CD8-positive, alpha-beta memory T cell (primary cell): ENCODE measurements at places on chromosomes 1 and 21.

GRCh38 chr21:25409978-25410377 is 197.3 kb downstream of the MRPL39 start:
- no peaks in the 10 kb centered on the region for H3K36me3 ChIP-seq
- H3K4me3 ChIP-seq: no peak overlapping the region
- H3K27me3 ChIP-seq: no peaks in the 10 kb centered on the region
- no peaks in the 10 kb centered on the region for H3K4me1 ChIP-seq

- H3K4me3 ChIP-seq: no peak overlapping the region
- H3K27ac ChIP-seq: peak overlapping the region; percentile 35
- DNase-seq: no peak
Observed at GRCh38 chr1:42940851-42941639, 17.6 kb downstream of the SLC2A1 start.

- H3K27me3 ChIP-seq: no peaks in the 10 kb centered on the region
- H3K4me1 ChIP-seq: no peaks in the 10 kb centered on the region
- no peaks in the 10 kb centered on the region for H3K36me3 ChIP-seq
- no peak overlapping the region for H3K27ac ChIP-seq
- no peak for DNase-seq
Observed at GRCh38 chr21:36873513-36873912, 93.0 kb downstream of the HLCS start.

DNA sequence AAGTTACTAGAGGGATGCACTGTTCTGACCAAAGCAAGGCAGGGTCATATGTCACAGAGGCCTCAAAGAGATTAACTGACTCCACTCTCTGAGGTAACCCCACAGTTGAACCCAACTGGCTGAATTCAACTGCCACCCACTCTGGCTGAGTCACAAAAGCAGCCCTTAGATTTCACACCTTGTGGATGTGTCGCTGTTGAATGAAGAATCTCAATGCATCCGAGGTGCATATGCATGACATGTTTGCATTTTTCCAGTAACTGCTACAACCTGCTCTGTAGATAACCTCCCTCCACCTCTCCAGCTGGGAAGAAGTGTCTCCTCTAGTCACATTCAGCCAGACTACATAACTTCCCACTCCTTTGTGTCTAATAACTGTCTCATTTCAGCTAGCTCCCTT is 27.9 kb upstream of the KIF21B start:
- no peak overlapping the region for H3K27ac ChIP-seq
- H3K4me1 ChIP-seq: no peaks in the 10 kb centered on the region
- H3K36me3 ChIP-seq: no peaks in the 10 kb centered on the region

DNA sequence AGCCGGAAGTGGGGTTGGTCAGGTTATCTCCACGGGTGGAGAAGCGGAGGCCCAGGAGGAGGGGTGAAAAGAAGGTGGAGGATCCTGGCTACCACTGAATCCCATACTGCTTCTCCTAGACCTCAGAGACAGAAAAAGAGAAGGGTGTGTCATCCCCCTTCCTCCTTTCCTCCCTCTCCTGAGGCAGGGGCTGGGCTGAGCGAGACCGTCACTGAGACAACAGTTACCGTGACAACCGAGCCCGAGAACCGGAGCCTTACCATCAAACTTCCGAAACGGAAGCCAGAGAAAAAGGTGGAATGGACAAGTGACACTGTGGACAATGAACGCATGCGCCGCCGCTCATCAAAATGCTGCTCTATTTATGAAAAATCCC is 42.1 kb upstream of the NBPF3 start:
- DNase-seq: peak; percentile 12
- no peaks in the 10 kb centered on the region for H3K36me3 ChIP-seq
- H3K27ac ChIP-seq: no peak overlapping the region

DNA sequence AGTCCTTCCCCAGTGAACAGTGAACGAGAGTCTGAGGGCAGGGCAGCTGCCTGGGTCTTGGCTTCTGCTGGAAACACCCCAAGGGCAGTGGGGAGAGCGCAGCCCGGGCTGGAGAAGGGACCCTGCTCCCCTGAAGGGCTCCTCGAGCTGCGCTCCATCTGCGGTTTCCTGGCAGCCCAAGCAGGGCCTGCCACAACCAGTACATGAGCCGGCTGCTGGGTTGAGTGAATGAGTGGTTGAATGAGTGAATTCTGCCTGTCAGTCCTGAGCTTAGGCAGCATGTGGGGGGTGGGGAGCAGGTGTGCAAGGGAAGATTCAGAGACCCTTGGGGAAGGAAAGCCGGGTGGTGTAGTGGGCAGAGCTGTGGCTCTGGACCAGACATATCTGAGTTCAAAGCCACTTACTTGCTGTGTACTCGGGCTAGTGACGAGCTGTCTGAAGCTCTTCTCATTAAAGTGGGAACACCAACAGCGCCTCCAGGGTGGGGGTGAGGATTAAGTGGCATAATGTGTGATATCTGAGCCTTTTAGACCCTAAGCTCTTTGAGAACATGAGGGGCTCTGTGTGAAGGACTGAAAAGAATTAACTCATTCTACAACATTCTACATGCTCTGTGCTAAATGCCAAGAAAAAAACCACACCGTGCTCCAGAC is 3.7 kb downstream of the OPRD1 start:
- H3K36me3 ChIP-seq: no peaks in the 10 kb centered on the region
- no peak overlapping the region for H3K27ac ChIP-seq
- no peak overlapping the region for H3K4me3 ChIP-seq
- H3K27me3 ChIP-seq: peaks cover 28% of the 10 kb centered on the region

- H3K4me3 ChIP-seq: no peak overlapping the region
- no peak overlapping the region for H3K27ac ChIP-seq
- H3K36me3 ChIP-seq: no peaks in the 10 kb centered on the region
- no peak for DNase-seq
Observed at GRCh38 chr21:39913706-39914305, 46.6 kb downstream of the PCP4 start.

DNA sequence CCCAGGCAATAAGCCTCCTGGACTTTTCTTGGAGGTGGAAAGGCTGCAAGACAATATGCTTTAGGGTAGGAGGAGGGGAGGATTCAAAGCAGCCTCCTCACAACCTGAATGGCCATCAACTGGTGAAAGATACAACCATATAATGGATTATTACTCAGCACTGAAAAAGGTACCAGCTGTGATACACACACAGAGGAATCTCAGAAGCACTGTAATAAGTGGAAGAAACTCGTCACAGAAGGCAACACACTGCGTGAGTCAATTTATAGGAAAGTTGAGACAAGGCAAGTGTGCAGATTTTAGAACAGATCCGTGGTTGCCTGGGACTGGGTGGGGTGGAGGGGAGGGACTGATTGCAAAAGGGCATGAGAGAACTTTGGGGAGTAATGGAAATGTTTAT is 64.9 kb upstream of the ZBTB40 start:
- no peaks in the 10 kb centered on the region for H3K4me1 ChIP-seq
- DNase-seq: no peak
- H3K27me3 ChIP-seq: peaks cover 5% of the 10 kb centered on the region

- H3K4me3 ChIP-seq: no peak overlapping the region
- DNase-seq: no peak
- H3K27ac ChIP-seq: no peak overlapping the region
- no peaks in the 10 kb centered on the region for H3K4me1 ChIP-seq
Observed at GRCh38 chr1:165207853-165208515, 148.5 kb downstream of the LMX1A start.

DNA sequence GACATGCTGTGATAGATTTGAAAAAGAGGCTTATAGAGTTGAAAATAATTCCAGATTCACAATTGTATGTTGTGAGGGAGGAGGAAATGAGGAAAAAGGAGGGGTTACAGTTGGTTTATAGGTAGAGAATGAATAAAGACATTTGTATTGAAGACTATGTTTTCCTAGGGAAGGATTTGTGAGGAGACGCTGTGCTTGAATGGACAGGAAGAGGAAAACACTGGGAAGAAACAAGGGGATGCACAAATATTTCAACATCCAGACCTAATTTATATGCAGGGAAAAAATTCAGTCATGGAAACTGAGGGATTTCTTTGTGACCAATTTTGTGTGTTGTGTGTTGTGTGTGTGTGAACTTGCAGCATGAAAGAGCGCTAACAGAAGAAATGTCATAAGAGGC is 92.6 kb upstream of the B3GALT2 start:
- DNase-seq: no peak
- no peak overlapping the region for H3K4me3 ChIP-seq
- no peaks in the 10 kb centered on the region for H3K4me1 ChIP-seq
- no peaks in the 10 kb centered on the region for H3K36me3 ChIP-seq
- no peak overlapping the region for H3K27ac ChIP-seq

GRCh38 chr21:33657124-33657820 is 15.0 kb downstream of the ITSN1 start:
- no peak overlapping the region for H3K4me3 ChIP-seq
- no peaks in the 10 kb centered on the region for H3K36me3 ChIP-seq
- DNase-seq: no peak
- H3K27me3 ChIP-seq: no peaks in the 10 kb centered on the region
- H3K27ac ChIP-seq: no peak overlapping the region

- H3K27me3 ChIP-seq: no peaks in the 10 kb centered on the region
- no peak overlapping the region for H3K4me3 ChIP-seq
- H3K36me3 ChIP-seq: no peaks in the 10 kb centered on the region
- H3K27ac ChIP-seq: no peak overlapping the region
Observed at GRCh38 chr1:59805554-59805953, 9.2 kb upstream of the HOOK1 start.

DNA sequence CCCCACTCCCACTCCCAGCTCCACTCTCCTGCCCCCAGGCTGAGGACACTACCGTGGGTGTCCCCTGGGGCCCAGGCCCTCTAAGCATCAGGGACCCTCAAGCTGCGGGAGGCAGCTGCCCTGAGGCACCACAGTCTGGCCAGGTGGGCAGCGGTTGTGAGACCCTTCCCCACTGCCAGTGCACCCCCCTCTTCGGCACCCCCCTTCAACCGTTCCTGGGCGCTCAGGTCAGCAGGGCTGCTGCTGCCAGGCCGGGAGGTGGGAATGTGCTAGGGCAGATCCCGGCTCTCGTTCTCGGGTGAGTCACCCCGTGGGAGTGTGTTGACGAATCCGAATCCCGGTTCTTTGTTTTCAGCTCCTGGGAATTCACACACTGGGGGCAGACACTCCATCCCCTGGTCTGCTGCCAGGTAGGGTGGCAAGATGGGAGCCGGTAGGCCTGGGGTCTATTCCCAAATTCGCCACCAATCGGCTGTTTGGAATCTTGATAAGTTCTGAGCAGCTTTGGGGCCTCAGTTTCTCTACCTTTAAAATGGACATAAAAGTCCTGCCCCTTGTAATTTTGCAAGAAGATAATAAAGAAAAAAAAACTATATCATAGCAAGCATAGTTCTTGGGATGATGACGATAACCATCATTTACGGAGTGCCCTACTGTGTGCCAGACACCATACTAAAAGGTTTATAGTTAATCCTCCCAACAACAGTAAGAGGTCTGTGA is 28.5 kb upstream of the CASZ1 start:
- H3K36me3 ChIP-seq: no peaks in the 10 kb centered on the region
- peaks cover 3% of the 10 kb centered on the region for H3K27me3 ChIP-seq
- no peak overlapping the region for H3K4me3 ChIP-seq
- H3K4me1 ChIP-seq: no peaks in the 10 kb centered on the region

GRCh38 chr1:23617084-23617521 is 57.8 kb upstream of the ID3 start:
- H3K36me3 ChIP-seq: no peaks in the 10 kb centered on the region
- no peak overlapping the region for H3K27ac ChIP-seq
- DNase-seq: no peak
- no peak overlapping the region for H3K4me3 ChIP-seq

- no peak overlapping the region for H3K27ac ChIP-seq
- no peaks in the 10 kb centered on the region for H3K36me3 ChIP-seq
- no peak for DNase-seq
- no peaks in the 10 kb centered on the region for H3K4me1 ChIP-seq
- H3K27me3 ChIP-seq: no peaks in the 10 kb centered on the region
- no peak overlapping the region for H3K4me3 ChIP-seq
Observed at GRCh38 chr1:233020426-233020825, 70.0 kb downstream of the NTPCR start.

GRCh38 chr1:167314671-167315070 is 94.0 kb downstream of the POU2F1 start:
- DNase-seq: no peak
- H3K36me3 ChIP-seq: no peaks in the 10 kb centered on the region
- H3K27me3 ChIP-seq: no peaks in the 10 kb centered on the region
- H3K4me3 ChIP-seq: no peak overlapping the region

- H3K36me3 ChIP-seq: no peaks in the 10 kb centered on the region
- no peaks in the 10 kb centered on the region for H3K4me1 ChIP-seq
- DNase-seq: no peak
Observed at GRCh38 chr1:57086154-57086553, 120.3 kb upstream of the C8B start.

DNA sequence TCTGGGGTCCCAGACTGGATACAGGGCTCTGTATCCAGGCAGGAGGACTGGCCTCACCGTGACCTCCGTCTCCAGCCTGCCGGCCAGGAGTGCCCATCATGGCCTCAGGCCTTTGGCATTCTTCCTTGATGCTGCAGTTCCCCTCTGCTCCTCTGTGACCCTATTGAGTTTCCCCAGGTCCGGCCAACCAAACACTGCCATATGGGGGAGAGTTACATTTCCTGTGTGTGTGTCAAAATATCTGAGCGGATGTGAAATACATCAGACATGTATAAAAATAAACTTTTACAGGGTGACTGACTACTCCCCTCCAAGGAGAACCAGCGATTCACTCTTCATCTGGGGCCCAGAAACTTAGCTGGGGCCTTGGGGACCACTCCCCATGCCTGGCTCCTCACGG is 10.2 kb upstream of the UBL4B start:
- no peak for DNase-seq
- H3K4me3 ChIP-seq: no peak overlapping the region
- H3K27me3 ChIP-seq: no peaks in the 10 kb centered on the region
- no peaks in the 10 kb centered on the region for H3K4me1 ChIP-seq
- H3K27ac ChIP-seq: no peak overlapping the region

GRCh38 chr1:113534130-113534817 is 144.0 kb downstream of the MAGI3 start:
- no peak overlapping the region for H3K4me3 ChIP-seq
- H3K36me3 ChIP-seq: no peaks in the 10 kb centered on the region
- DNase-seq: no peak
- H3K27ac ChIP-seq: no peak overlapping the region
- H3K4me1 ChIP-seq: no peaks in the 10 kb centered on the region

GRCh38 chr1:44696789-44697345 is 22.4 kb downstream of the ARMH1 start:
- H3K4me1 ChIP-seq: peaks cover 16% of the 10 kb centered on the region
- no peaks in the 10 kb centered on the region for H3K27me3 ChIP-seq
- H3K4me3 ChIP-seq: peak overlapping the region; percentile 9
- no peaks in the 10 kb centered on the region for H3K36me3 ChIP-seq
- H3K27ac ChIP-seq: no peak overlapping the region

- H3K4me3 ChIP-seq: no peak overlapping the region
- H3K4me1 ChIP-seq: peaks cover 8% of the 10 kb centered on the region
- DNase-seq: peak; percentile 58
- H3K27me3 ChIP-seq: no peaks in the 10 kb centered on the region
Observed at GRCh38 chr1:11337580-11338073, 64.6 kb downstream of the UBIAD1 start.

DNA sequence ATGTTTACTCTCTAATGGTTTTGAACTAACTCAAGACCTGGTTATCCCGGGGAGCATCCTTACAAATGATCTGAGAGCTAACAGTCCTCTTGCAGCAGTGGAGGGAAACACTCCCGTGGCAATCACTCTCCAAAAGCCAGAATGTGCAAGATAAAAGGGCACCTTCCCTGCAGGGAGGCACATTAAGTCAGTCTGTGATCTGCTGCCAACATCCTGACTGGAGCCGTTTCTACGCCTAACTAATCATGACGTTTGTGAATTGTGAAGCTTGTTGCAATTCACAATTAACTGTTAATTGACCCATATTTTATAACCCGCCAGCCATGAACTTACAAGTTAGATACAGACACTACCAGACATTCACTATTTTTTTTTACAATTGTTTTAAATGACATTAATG is 52.1 kb upstream of the LGALS8 start:
- H3K27me3 ChIP-seq: no peaks in the 10 kb centered on the region
- no peak overlapping the region for H3K4me3 ChIP-seq
- no peak for DNase-seq
- H3K36me3 ChIP-seq: no peaks in the 10 kb centered on the region
- no peaks in the 10 kb centered on the region for H3K4me1 ChIP-seq
- H3K27ac ChIP-seq: no peak overlapping the region
